ENCODE measurements at places on chromosomes 6 and 20.

DNA sequence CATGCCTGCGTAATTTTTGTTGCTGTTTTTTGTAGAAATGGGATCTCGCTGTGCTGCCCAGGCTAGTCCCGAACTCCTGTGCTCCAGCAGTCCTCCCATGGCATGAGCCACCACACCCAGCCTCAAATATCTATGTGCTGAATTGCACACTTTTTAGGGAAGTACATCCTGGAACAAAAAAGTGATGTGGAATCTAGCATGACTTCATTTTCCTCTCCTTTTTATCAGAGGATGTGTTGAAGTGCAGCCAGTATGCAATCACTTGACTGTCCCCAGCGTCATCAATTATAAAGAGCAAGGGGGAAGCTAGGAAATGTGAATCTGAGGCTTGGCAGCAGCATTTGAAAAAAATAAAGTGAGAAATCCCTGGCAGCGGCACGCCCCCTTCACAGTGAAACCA is 6.4 kb upstream of the EXOC2 start:
- H3K27ac ChIP-seq: peak overlapping the region; percentile 38
- H3K4me1 ChIP-seq: peaks cover 8% of the 10 kb centered on the region
- H3K4me3 ChIP-seq: no peak overlapping the region
- DNase-seq: no peak
- no peaks in the 10 kb centered on the region for H3K36me3 ChIP-seq

- no peak overlapping the region for H3K27ac ChIP-seq
- peaks cover 22% of the 10 kb centered on the region for H3K36me3 ChIP-seq
- H3K4me3 ChIP-seq: no peak overlapping the region
- DNase-seq: no peak
- H3K4me1 ChIP-seq: peaks cover 31% of the 10 kb centered on the region
These were observed 49.3 kb downstream of the RIN2 start for GRCh38 chr20:19807191-19807945.

- H3K27ac ChIP-seq: no peak overlapping the region
- peaks cover 4% of the 10 kb centered on the region for H3K36me3 ChIP-seq
- no peak overlapping the region for H3K4me3 ChIP-seq
These were observed 28.6 kb downstream of the RANBP9 start for GRCh38 chr6:13683038-13683437.

GRCh38 chr6:2492686-2493523 is 247.5 kb upstream of the GMDS start:
- no peak for DNase-seq
- no peaks in the 10 kb centered on the region for H3K27me3 ChIP-seq
- H3K36me3 ChIP-seq: no peaks in the 10 kb centered on the region
- H3K4me1 ChIP-seq: peaks cover 6% of the 10 kb centered on the region

GRCh38 chr6:76790045-76790796 is 673.1 kb downstream of the HTR1B start:
- H3K36me3 ChIP-seq: no peaks in the 10 kb centered on the region
- DNase-seq: no peak
- H3K4me3 ChIP-seq: no peak overlapping the region

DNA sequence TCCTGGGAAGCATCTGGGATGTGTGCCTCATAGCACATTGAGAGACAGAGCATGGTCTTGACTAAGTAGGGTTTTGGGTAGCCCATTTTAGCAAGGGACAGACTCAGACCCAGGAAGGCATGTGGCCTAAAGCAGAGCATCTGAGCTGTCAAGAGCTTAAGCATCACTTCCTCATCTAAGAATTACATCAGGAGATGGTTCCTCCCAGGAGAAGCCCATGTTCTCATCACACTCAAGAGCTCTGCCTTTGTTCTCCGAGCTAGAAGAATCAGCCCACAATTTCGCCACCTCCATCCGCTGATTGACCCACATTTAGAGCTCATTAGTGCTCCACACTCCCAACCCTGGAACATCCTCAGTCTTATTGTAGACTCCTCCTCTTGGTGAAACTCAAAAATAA is 68.3 kb downstream of the NPEPL1 start:
- peaks cover 41% of the 10 kb centered on the region for H3K27me3 ChIP-seq
- H3K36me3 ChIP-seq: peaks cover 4% of the 10 kb centered on the region
- no peak overlapping the region for H3K4me3 ChIP-seq
- H3K27ac ChIP-seq: no peak overlapping the region
- no peak for DNase-seq
- H3K4me1 ChIP-seq: no peaks in the 10 kb centered on the region

DNA sequence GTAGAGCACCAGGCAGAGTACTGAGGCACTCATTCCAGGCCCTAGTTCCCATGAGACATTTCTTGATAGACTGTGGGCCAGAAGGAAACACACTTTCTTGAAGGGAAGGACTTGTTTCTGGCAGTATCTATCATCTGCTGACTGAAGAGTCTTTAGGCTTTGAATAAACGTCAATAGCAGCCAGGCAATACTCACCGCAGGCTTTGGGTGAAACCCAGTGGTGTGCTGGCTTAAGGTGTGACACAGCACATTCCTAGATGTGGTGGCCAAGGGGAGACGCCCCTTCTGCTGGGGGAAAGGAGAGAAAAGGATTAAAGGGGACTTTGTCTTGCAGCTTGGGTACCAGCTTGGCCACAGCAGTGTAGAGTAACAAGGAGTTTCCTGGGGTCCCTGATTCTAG is 1039.6 kb downstream of the HACE1 start:
- H3K27me3 ChIP-seq: peaks cover 4% of the 10 kb centered on the region
- no peak overlapping the region for H3K27ac ChIP-seq
- no peak for DNase-seq
- no peaks in the 10 kb centered on the region for H3K4me1 ChIP-seq

DNA sequence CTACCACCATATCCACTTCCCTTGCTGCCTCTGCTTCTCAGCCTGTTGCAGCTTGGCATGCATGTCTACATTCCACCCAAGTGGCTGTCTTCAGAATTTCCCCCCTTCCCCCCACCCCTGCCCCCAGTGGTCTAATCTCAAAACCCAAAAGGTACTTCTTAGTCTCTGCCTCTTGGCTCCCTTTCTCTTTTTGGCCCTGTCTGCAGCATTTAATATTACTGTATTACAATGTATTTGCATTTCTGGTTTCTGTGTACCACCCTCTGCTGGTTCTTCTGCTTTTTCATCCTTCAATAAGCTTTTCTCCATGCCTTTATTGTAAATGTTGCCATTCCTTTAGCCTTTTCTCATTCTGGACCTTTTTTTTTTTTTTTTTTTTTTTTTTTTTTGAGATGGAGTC is 43.0 kb downstream of the RPRD1B start:
- no peak overlapping the region for H3K27ac ChIP-seq

- peaks cover 38% of the 10 kb centered on the region for H3K4me1 ChIP-seq
- no peak overlapping the region for H3K27ac ChIP-seq
- peaks cover 28% of the 10 kb centered on the region for H3K36me3 ChIP-seq
- H3K27me3 ChIP-seq: no peaks in the 10 kb centered on the region
These were observed 3.5 kb downstream of the ZKSCAN8 start for GRCh38 chr6:28145231-28145630.

GRCh38 chr6:119649531-119649930 is 300.0 kb upstream of the MAN1A1 start:
- no peak for DNase-seq
- no peak overlapping the region for H3K27ac ChIP-seq
- H3K4me1 ChIP-seq: no peaks in the 10 kb centered on the region
- H3K27me3 ChIP-seq: peaks cover 20% of the 10 kb centered on the region

DNA sequence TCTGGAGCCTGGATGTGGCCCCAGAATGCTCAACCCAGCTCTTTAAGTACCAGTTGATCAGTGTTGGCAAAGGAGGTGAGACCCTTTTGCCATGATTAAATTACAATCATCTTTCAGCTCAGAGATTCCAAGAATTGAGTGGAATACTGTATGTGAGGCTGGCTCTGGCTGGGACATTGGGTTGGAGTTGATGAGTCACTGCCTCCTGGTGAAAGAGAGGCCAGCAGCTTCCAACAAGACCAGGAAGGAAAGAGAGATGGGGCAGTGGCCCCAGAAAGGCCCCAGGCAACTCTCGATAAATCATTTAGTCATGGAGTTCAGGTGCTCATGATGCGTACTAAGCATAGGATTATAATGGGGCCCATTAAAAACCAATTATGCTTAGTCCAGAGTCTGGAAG is 2.1 kb downstream of the TGM6 start:
- DNase-seq: no peak
- no peaks in the 10 kb centered on the region for H3K27me3 ChIP-seq
- no peaks in the 10 kb centered on the region for H3K36me3 ChIP-seq
- H3K27ac ChIP-seq: no peak overlapping the region
- no peak overlapping the region for H3K4me3 ChIP-seq
- peaks cover 8% of the 10 kb centered on the region for H3K4me1 ChIP-seq

DNA sequence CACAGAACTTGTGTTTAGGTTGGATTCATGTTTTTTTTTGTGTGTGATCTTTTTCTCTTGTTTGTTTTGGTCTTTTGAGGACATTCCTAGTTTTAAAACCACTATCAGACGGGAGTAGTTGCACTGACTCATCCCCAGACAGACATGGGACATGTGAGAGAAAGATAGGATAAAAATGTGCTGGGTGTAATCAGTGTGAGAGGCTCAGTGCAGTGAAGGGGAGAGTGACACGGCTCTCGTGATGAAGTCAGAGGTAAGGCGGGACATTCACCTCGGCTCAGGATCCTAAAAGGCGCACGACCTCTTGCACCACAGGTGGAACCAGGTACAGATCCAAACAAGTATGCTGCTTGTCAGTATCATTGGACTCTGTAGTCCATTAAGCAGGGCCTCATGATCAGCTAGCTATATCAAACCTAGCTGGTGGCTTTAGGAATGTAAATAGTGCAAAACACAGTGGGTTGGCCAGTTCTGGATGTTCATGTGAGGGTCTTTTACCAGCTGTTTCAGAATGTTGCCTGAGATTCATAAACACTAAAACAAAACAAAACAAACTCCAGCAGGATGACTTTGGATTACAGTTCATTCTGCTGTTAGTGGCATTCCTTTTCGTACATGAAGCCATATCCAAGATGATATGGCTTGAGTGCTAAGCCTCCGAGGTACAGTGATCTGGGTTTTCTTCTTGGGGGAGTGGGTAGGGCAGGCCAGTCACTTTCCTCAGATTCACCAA is 18.0 kb downstream of the FOXO3 start:
- DNase-seq: no peak
- peaks cover 82% of the 10 kb centered on the region for H3K4me1 ChIP-seq
- peak overlapping the region; percentile 94 for H3K27ac ChIP-seq
- H3K4me3 ChIP-seq: no peak overlapping the region
- peaks cover 3% of the 10 kb centered on the region for H3K36me3 ChIP-seq

GRCh38 chr6:7938562-7939183 is 28.1 kb upstream of the TXNDC5 start:
- peaks cover 4% of the 10 kb centered on the region for H3K27me3 ChIP-seq
- no peaks in the 10 kb centered on the region for H3K36me3 ChIP-seq
- no peak overlapping the region for H3K27ac ChIP-seq
- H3K4me1 ChIP-seq: no peaks in the 10 kb centered on the region

- H3K4me1 ChIP-seq: peaks cover 18% of the 10 kb centered on the region
- no peak overlapping the region for H3K4me3 ChIP-seq
- H3K27me3 ChIP-seq: no peaks in the 10 kb centered on the region
- H3K27ac ChIP-seq: no peak overlapping the region
- DNase-seq: no peak
- H3K36me3 ChIP-seq: no peaks in the 10 kb centered on the region
These were observed 60.3 kb downstream of the FOXC1 start for GRCh38 chr6:1669996-1670395.

- H3K4me1 ChIP-seq: peaks cover 28% of the 10 kb centered on the region
- DNase-seq: no peak
- no peak overlapping the region for H3K4me3 ChIP-seq
These were observed 97.3 kb upstream of the NHSL1 start for GRCh38 chr6:138596591-138596990.

GRCh38 chr20:4592316-4593148 is 129.2 kb upstream of the PRND start:
- H3K36me3 ChIP-seq: no peaks in the 10 kb centered on the region
- peak overlapping the region; percentile 38 for H3K4me3 ChIP-seq
- H3K4me1 ChIP-seq: peaks cover 6% of the 10 kb centered on the region
- peaks cover 26% of the 10 kb centered on the region for H3K27me3 ChIP-seq
- no peak for DNase-seq

GRCh38 chr6:70764706-70765105 is 97.0 kb downstream of the SMAP1 start:
- DNase-seq: no peak
- H3K27ac ChIP-seq: no peak overlapping the region
- H3K27me3 ChIP-seq: no peaks in the 10 kb centered on the region
- no peak overlapping the region for H3K4me3 ChIP-seq
- peaks cover 11% of the 10 kb centered on the region for H3K36me3 ChIP-seq

- no peak overlapping the region for H3K27ac ChIP-seq
- no peaks in the 10 kb centered on the region for H3K36me3 ChIP-seq
- no peak for DNase-seq
- no peaks in the 10 kb centered on the region for H3K27me3 ChIP-seq
- no peak overlapping the region for H3K4me3 ChIP-seq
These were observed 132.1 kb downstream of the MRPL14 start for GRCh38 chr6:43995137-43995536.

DNA sequence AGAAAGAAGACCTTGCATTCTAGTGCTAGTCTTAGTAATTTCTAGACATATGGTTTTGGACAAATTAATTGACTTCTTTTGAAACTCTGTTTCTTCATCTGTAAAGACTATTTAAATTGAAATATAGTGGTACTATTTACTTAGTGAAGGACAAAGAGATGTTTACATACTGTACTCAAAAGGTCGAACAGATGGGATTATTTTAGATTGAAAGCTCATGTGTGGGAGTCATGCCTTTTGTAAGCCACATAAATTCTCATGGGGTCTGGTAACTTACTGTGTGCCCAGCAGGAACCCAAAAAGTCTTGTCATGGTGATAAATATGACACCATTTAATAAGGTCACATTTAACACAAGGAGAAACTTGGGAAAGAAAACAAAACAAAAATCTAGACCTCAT is 368.2 kb upstream of the CITED2 start:
- no peak overlapping the region for H3K4me3 ChIP-seq
- no peak overlapping the region for H3K27ac ChIP-seq
- no peak for DNase-seq
- peaks cover 40% of the 10 kb centered on the region for H3K4me1 ChIP-seq
- H3K36me3 ChIP-seq: no peaks in the 10 kb centered on the region

DNA sequence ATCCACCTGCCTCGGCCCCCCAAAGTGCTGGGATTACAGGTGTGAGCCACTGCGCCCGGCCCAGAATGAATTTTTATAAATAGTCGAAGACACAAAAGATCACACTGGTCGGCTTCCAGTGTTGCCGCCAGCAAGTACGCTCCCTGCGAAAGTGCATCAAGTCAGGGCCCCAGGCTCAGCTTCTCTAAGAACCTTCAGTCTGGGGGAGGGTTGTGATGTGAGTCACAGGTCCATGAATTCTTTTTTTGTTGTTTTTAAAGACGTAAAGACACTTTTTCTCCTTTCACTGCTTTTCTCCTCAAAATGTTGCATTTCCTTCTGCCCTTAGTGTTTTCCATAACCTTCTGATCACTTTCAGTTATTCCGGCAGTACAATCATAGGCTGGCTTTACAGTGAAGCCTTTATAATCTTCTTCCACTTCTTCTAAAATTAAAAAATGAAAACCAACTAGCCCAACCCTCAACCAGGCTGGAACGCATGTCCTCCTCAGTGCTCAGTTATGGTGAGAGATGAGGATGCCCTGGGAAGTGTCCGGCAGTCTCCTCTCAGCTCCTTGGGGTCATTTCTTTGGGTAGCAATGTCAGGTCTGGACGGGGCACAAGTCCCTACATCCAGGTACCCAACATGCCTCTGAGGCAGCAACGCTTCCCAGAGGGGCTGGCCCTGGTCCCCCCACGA is 66.6 kb downstream of the CSE1L start:
- H3K27me3 ChIP-seq: no peaks in the 10 kb centered on the region
- no peak for DNase-seq
- H3K4me1 ChIP-seq: peaks cover 14% of the 10 kb centered on the region
- H3K36me3 ChIP-seq: peaks cover 31% of the 10 kb centered on the region
